Hematopoietic multipotent progenitor cell treated with erythropoietin and hydrocortisone succinate and interleukin-3 and kit ligand, for 17 days (in vitro differentiated cells): ENCODE measurements at places on chromosomes 1 and 21.

DNA sequence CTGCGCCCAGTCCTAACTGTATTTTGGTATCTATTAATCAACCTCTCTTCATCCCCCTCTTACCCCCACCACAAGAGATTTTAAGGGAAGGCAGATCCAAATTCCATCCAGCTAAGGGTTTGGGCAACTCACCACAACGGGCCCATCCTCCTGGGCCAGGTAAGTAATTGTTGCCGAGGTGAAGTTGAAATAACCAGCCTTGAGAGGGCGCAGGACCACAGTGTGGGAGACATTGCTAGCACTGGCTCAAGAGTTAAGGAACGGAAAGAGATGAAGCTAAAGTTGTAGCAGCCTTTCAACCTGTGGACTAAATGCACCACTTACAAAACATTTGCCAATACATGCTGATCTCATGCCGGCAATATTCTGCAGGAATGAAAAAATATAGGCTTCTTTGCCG is 5.9 kb downstream of the SSR2 start:
- DNase-seq: no peak

GRCh38 chr1:178953034-178953433 is 72.7 kb upstream of the FAM20B start:
- DNase-seq: no peak

GRCh38 chr1:26188477-26188876 is 1.9 kb upstream of the CATSPER4 start:
- DNase-seq: no peak

DNA sequence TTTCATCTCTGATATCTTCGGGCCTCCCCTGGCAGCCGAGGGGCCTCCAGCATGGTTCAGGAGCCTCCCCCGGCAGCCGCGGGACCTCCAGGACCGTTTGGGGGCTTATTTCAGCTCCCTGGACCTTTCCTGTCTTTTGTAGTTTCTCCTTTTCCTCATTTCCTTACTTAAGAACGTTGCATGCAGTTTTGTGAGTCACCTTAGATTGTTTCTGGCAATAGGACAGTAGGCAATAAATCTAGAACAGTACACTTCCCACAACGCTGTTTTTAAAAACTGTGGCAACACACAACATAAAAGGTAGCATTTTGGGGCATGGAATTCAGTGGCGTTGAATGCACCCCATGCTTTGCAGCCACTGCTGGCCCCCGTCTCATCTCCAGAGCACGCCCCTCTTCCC is 24.4 kb downstream of the FAAP20 start:
- no peak for DNase-seq

DNA sequence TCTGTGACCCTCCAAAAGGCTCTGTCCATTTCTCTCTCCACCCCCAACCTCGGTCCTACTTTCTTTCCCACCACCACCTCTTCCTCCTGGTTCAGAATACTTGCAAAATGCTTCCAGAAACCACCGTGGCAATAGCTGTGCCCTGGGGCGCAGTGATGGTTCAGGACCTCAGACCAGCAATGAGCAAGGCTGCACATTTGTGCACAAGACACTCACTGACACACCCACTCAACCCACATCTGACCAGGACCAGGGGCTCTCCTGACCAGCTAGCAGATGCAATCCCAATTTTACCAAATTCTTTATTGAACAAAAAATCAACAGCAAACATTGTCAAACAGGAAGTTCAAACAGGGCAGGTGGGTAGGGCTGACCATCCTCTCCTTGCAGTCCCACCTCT is 25.7 kb downstream of the SPOCD1 start:
- no peak for DNase-seq

DNA sequence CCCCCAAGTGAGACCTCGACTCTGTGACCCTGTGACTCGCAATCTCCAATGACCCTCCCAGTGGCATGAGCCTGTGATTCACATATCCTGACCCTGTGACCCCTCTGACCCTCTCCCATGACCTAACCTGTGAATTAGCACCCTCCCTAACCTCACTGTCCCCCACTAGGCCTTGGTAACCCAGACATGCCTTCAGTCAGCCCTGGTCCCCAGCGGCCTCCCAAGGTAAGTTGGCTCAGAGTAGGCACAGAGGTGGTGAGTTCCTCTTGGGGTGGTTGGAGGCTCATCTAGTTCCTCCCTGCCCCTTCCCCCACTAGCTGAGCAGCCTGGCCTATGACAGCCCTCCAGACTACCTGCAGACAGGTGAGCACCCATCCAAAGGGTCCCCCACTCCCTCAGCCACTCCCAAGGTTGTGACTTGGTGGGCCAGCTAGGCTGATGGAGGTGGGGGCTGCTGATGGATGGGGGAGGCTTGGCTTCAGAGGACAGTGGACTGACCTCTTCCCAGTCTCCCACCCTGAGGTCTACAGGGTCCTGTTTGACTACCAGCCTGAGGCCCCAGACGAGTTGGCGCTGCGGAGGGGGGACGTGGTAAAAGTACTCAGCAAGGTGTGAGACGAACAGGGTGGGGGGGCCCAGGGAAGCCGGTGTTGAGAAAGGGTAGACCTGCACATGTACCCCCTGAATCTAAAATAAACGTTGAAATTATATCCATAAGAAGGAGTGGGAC is 1.6 kb downstream of the SH3D21 start:
- DNase-seq: no peak

GRCh38 chr1:34162852-34163766 is 1.9 kb downstream of the CSMD2 start:
- DNase-seq: no peak

DNA sequence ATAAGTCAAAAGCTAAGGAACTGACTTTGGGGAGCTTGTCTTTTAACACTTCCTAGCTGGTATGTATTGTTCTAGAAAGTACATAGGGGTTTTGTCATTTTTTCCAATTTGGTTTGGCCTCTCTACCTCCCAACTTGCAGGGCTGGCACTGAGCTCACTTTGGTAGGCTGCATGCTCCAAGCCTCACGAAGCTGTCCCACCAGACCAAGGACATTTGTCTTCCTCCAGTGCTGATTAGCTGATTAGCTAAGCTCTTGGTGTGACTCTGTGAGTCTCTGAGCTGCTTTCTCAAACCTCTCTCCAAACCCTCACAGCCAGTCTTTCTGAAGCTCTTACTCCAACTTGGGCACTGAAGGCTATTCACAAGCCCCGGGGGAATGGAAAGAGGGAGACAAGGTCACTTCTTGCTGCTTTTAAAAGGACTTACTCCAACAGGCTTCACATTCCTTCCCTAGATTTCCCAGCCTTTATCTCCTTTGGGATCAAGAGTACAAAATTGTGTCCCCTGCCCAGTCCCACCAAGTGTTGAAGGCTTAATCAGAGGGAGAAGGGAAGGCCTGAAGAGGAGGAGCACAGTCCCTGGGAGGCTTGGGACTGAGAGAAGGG is 893 bp upstream of the CFAP45 start:
- no peak for DNase-seq

DNA sequence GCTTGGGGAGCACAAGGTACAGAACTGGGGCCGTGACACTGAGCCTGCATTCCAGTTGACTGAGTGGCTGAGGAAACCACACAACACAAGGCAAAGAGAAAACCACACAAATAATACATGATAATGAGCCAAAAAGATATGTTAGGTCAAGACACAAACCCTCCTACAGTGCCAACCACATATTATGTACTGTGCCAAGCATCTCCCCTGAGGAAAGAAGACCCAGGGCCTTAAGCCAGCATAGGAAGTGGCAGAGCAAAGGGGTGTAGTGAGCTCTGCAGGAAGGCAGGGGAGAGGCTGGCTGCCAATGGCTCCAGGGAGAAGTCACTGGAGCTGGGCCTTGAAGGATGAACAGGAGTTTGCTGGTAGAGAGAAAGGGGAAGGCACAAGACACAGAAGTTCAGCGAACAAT is 28.2 kb downstream of the CTNNBIP1 start:
- no peak for DNase-seq

DNA sequence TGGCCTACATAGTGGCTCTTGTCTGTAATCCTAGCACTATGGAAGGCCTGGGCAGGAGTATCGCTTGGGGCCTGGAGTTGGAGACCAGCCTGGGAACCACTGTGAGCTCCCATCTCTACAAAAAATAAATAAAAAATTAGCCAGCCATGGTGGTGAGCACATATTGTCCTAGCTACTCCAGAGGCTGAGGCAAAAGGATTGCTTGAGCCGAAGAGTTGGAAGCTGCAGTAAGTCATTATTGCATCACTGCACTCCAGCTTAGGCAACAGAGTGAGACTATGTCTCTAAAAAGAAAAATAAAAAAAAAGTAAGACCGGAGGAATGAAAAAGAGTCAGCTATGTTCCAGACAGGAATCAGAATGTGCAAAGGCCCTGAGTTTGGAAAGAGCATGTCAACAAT is 115.3 kb downstream of the CYYR1 start:
- no peak for DNase-seq

DNA sequence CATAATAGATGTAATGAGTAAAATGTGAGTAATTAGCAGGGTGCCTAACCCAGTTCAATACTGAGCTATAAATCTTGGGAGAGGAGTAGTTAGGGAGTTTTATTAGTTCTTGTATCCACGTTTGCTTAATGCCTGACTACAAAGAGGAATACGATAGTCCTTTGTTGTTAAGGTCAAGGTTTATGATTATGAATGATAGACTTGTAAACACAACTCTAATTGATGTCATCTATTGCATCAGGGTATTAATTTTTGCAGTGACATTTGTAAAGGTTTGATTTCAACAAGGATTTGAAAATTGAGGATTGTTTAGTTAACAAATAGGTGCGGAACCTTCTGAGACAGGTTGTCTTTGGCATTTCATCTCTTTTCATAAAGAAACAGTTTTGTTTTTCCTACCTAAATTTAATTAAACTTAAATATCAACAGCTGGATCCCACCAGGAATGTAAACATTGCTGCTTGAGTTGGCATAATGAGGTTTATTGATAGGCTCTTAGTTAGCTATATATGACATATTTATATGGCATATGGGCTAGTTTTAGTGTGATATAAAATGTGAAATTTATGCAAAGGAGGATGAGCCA is 9.7 kb downstream of the SOAT1 start:
- no peak for DNase-seq

DNA sequence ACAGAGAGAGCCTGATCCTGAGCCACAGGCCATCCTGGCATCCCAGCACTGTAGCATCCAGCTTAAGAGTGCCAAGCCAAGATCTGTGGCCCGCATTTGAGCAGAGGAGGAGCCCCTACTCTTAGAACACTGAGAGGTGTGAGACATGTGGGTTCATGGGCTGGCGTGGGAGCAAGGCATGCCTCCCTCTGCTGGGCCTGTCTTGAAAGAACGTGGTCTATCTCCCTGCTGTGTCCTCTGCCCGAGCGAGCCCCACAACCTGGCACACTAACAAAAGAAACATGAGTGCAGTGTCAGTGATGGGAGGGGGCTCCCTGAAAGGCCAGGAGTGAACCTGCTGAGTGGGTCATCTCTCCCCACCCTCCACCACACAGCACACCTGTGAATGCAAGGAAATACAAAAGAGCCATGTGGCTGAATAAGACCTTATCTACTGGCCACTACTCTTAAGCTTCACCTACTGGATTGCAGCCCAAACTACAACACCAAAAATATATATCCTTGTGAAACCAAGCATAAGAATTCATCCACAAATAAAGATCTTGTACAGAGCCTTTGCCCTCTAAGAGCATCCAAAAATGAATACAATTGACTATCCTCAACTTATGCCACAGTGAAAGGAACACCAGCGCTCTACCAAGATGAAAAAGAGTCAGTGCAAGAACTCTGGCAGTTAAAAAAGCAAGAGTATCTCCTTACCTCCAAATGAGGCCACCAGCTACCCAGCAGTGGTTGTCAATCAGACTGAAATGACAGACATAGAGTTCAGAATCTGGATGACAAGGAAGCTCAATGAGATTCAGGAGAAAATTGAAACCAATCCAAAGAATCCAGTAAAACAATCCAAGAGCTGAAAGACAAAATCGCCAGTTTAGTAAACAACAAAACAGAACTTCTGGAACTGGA is 259.4 kb upstream of the DAB1 start:
- no peak for DNase-seq

DNA sequence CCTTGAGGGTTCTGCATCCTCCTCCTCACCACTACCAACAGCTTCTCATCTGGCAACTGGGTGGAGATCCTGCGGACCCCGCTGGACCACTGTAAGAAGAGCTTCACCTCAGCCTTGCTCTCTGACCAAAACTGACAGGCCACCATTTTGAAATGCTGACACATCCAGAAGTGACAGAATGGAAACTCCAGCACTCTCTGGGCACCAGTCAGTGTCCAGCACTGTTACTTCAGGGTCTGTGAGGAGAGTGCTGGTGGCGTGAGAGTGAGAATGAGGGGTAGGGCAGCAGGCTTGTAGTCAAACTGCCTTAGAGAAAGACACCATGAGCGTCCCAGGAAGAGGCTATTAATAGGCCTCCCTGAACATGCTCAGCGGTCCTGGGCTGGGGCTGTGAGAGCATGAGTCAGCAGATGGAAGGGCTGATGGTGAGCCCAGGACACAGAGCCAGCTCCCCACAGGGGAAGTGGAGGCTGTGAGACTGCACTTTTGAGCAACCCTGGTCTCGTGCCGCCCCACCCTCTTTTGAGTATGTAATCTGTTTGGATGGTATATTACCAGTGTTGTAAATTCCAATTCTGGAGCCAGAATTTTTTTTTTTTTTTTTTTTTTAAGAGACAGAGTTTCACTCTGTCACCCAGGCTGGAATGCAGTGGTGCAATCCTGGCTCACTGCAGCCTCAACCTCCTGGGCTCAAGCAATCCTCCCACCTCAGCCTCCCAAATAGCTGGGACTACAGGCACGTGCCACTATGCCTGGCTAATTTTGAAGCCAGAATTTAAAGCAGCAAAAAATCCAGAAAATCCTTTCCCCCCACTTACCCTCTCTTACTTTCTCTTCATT is 34.4 kb upstream of the SLC30A1 start:
- DNase-seq: peak; percentile 96

DNA sequence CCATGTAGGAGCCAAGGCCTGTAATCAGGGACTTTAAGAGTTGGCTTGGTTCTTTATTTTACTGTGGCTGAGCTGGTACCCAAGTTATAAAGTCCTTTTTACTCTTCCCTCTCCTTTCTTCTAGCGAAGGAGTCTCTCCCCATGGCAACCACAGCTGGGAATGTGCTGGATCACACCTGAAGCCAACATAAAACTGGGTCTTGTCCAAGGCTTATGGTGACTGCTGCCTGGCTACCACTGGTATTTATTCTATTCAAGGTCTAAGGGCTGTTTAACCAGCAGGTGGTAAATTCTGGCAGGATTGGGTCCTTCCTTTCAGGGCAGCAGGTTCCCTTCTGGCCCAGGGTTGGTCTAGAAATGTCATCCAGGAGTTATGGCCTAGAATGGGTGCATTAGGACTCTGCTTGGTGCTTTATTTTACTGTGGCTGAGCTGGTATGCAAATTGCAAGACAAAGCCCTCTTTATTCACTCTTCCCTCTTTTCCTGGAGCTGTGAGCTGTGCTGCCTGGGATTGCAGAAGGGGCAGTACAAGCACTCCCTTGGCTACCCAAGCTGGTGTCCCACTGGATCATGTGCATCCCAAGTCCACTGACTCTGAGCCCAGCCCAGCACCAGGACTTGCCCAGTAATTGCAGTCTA is 26.6 kb downstream of the SLC22A15 start:
- DNase-seq: no peak

DNA sequence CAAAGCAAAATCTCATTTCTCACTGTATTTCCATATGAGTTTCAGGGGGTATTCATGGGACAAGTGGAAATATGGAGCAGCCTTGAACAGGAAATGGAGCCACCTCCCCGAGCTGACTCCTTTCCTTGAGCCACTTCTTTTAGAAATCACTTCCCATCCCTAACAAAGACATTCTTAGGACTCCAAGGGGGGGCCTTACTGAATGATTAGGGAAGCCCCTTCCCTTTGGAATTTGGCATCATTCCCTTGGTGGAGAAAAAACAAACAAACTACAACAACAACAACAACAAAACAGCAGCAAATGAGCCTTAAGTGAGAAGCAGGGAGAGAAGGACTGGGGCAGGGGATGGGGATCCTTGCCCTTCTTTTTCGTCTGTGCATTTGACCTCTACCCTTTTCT is 278.3 kb downstream of the ZNF648 start:
- no peak for DNase-seq
